ENCODE measurements at places on chromosomes 4 and X.

DNA sequence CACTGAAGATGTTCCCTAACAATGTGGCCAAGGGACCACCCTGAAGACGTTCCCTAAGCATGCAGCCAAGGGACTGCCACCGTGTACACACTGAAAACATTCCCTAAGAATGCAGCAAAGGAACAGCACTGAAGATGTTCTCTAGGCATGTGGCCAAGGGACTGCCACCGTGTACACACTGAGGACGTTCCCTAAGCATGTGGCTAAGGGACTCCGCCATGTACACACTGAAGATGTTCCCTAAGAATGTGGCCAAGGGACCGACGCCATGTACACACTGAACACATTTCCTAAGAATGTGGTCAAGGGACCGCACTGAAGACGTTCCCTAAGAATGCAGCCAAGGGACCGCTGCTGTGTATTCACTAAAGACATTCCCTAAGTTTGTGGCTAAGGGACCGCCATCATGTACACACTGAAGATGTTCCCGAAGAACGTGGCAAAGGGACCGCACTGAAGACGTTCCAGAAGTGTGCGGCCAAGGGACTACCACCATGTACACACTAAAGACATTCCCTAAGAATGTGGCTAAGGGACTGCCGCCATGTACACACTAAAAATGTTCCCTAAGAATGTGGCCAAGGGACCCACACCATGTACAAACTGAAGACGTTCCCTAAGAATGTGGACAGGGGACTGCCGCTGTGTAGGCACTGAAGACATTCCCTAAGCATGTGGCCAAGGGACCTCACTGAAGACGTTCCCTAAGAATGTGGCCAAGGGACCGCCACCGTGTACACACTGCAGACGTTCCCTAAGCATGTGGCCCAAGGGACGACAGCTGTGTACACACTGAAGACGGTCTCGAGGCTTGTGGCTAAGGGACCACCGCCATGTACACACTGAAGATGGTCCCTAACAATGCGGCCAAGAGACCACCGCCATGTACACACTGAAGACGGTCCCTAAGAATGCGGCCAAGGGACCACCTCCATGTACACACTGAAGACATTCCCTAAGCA lies 54.8 kb downstream of the DHRSX start:
- DNase-seq = no peak
- no peak overlapping the region for H3K4me3 ChIP-seq
- no peaks in the 10 kb centered on the region for H3K36me3 ChIP-seq
- H3K27ac ChIP-seq = no peak overlapping the region
- H3K27me3 ChIP-seq = no peaks in the 10 kb centered on the region

DNA sequence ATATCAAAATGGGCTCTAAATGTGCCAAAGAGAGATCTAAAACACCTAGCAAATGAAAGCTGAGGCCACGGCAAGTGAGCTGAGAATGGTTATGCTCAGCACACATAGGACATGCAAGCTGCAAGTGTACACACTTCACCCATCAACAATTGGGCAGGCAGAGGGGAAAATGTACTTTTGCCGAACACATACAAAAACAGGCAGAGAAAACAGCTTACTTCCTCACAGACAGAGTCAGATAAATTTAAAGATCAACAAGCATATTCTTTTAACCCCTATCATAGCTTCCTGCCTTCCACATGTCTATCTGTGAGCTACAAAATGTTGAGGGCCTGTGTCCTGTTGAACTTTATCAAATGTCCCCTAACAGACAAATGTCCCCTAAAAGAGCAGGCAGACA lies 60.3 kb downstream of the SH3KBP1 start:
- no peak for DNase-seq
- H3K27ac ChIP-seq = no peak overlapping the region
- H3K27me3 ChIP-seq = no peaks in the 10 kb centered on the region
- no peaks in the 10 kb centered on the region for H3K4me1 ChIP-seq

GRCh38 chr4:140172960-140173359 lies 19.0 kb upstream of the MAML3 start:
- H3K36me3 ChIP-seq = no peaks in the 10 kb centered on the region
- no peak for DNase-seq
- H3K27ac ChIP-seq = no peak overlapping the region
- H3K4me3 ChIP-seq = no peak overlapping the region
- no peaks in the 10 kb centered on the region for H3K27me3 ChIP-seq
- no peaks in the 10 kb centered on the region for H3K4me1 ChIP-seq

DNA sequence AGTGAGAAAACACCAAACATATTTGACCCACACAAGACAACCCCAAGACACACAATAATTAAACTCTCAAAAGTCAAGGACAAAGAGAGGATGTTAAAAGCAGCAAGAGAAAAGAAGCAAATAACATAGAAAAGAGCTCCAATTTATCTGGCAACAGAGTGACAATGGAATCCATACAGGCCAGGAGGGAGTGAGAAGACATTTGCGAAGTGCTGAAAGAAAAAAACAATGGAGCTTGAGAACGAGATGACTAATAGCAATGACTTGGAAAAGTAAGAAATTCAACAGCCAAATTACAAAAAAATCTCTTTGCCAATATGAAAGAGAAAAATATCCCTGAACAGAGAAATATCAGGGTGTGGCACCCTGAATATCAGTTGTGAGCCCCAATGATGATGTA lies 61.6 kb downstream of the MAD2L1 start:
- H3K36me3 ChIP-seq = no peaks in the 10 kb centered on the region
- H3K27me3 ChIP-seq = no peaks in the 10 kb centered on the region
- H3K4me1 ChIP-seq = no peaks in the 10 kb centered on the region
- no peak for DNase-seq

GRCh38 chrX:12390301-12390700 lies 252.0 kb downstream of the FRMPD4 start:
- no peaks in the 10 kb centered on the region for H3K36me3 ChIP-seq
- H3K27ac ChIP-seq = no peak overlapping the region
- H3K4me1 ChIP-seq = no peaks in the 10 kb centered on the region
- H3K4me3 ChIP-seq = no peak overlapping the region
- DNase-seq = no peak
- H3K27me3 ChIP-seq = no peaks in the 10 kb centered on the region

DNA sequence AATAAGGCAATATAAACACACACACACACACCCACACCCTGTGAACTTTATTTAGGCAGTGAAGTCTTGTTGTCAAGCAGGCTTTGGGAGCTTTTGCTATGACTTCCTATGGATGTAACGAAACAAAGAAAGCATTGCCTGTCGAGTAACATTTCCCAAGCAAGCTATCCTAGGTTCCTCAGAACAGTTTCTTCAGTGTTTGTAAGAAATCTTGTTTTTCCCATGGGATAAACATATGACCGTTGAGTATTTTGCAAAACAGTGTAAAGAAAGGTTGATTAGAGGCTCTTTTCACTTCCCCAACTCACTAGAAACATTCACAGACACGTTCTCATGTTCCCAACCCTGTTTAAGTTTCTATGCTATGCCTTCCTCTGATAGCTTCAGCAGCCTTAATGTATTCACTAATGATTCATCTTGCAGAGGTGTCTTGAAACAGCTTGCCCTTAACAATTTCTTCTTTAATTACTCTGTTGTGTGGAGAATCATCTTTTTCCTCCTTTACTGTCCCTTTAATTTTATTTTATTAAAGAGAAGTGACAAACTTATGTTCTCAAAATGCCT lies 1947.1 kb upstream of the TENM3 start:
- DNase-seq = no peak
- no peaks in the 10 kb centered on the region for H3K36me3 ChIP-seq
- no peak overlapping the region for H3K27ac ChIP-seq
- H3K4me1 ChIP-seq = no peaks in the 10 kb centered on the region

- DNase-seq = peak; percentile 2
- H3K4me3 ChIP-seq = no peak overlapping the region
- H3K27ac ChIP-seq = no peak overlapping the region
Measured at GRCh38 chrX:3518870-3519269, 172.4 kb upstream of the MXRA5 start.

DNA sequence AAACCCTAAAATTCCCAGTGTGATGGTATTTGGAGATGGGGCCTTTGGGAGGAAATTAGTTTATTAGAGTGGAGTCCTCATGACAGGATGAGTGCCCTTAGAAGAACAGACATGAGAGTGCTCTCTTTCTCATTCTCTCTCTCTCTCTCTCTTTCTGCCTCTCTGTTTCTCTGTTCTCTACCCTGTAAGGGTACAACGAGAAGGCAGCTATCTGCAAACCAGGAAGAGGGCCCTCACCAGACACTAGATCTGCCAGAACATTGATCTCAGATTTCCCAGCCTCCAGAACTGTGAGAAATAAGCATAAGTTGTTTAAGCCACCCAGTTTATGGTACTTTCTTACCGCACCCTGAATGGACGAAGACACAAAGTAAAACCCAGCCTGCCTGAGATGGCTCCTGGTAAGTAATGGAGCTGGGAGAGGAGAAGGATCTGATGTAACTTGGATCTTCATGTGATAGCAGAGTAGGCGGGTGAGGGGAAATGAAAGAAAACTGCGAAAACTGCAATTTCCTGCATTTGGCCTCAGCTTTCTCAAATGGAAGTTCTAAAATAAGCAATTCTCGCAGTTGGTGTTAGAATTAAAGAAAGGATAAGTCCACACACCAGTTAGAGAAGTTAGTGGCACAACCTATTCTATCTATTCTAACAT lies 8.7 kb upstream of the CDS1 start:
- no peaks in the 10 kb centered on the region for H3K4me1 ChIP-seq
- H3K27me3 ChIP-seq = no peaks in the 10 kb centered on the region
- no peak overlapping the region for H3K4me3 ChIP-seq
- no peaks in the 10 kb centered on the region for H3K36me3 ChIP-seq
- DNase-seq = no peak

DNA sequence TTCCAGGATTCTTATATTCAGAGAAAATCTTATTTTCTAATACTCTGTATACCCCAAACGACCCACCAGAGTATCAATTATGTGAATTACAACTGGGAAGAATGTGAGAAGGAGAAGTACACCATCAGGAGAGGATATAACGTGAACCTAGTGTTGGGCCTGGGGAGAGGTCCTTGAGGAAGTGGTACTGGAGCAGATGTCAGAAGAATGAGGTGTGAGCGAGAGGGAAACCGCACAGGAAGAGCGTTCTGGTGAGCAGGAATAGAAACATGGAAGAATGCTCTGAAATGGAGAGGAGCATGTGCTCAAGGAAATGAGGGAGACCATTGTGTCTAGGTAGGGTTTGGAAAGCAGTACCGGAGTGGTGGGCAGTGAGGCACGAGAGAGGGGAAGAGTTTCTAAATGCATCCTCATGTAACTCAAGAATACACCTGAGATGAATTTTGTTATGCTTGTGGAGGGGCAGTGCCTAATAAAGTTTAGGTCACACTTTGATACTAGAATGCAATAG lies 151.6 kb downstream of the GRID2 start:
- no peaks in the 10 kb centered on the region for H3K4me1 ChIP-seq
- no peak overlapping the region for H3K27ac ChIP-seq
- H3K36me3 ChIP-seq = no peaks in the 10 kb centered on the region
- no peak for DNase-seq
- H3K27me3 ChIP-seq = no peaks in the 10 kb centered on the region

DNA sequence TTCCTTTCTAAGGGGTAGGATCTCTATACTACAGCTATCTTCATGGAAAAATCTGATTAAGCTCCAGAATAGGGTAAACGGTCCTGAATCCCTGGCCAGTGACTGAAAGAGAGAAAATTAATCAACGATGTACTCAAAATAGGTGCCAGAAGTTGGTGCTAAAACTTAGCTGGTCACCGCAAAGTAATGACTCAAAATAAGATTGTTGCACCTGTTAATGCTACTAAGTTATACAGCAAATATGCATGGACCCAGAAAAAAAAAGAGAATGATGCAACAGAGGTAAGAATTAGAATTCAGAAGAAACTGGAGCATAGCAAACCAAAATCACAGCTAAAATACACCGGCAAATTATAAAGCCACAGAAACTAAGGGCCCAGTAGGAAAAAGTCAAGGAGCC lies 239.7 kb upstream of the FAM241A start:
- no peak overlapping the region for H3K4me3 ChIP-seq
- no peak for DNase-seq
- no peaks in the 10 kb centered on the region for H3K36me3 ChIP-seq
- H3K27me3 ChIP-seq = no peaks in the 10 kb centered on the region

DNA sequence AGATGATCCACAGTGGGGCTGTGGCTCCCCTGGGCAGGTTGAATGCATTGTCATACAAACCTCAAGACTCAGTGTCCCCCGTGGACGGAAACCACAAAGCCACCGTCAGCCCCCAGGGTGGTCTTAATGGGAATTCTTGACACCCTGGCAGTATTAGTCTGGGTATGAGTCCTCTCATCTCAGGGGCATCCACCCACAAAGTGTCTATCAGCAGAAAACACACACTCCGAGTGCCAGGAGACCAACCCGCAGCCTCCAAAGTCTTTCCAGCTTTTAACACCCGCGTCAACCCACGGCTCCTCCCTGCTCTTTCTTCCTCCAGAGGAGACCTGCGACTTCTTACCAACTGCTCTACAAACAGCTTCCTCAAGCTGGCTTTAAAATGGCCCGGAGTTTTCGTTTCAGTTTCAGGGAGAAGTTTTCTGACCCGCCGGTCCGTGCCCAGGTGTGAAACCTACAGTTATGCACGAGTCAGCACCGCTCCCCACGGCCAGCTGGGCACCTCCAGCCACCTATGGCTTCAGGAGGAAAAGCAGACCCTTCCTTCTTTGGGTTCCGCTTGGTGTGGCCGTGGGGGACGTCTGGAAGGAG lies 14.4 kb upstream of the ASMTL start:
- no peaks in the 10 kb centered on the region for H3K36me3 ChIP-seq
- no peak for DNase-seq
- H3K27me3 ChIP-seq = no peaks in the 10 kb centered on the region

All from Panc1 (cell line).